CD8-positive, alpha-beta memory T cell (primary cell): ENCODE measurements at places on chromosomes 5 and 9.

DNA sequence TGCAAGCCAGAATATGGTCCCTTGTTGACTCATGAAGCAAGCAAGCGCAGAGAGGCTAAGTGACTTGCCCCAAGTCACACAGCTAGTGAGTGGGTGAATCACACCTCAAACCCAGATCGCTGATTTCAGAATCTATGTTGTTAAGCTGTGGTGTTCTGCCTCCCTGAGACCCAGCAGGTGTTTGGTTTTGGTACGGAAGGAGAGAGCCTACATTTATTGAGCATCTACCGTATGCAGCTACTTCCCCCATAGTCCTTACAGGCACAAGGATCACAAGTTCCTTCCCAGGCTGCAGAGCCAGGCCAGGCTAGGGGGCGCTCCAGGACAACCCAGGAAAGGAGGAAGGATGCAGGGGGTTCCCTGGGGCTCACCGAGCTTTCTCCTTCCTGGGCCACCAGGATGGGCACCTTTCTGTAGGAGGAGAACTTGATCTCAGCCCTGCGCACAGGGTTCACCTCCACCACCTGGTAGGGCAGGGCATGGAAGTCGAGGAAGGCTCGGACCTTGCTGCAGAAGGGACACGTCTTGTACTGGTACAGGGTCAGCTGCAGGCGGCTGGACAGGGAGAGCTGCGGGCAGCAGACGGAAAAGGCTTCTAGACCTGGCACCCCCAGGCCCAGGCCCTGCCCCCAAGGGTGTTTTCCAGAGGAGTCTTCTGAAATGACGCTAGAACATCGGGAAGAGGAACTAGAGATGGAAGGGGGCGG is 2.5 kb downstream of the PTGES2 start:
- H3K4me1 ChIP-seq: peaks cover 35% of the 10 kb centered on the region
- H3K36me3 ChIP-seq: peaks cover 5% of the 10 kb centered on the region
- H3K27me3 ChIP-seq: no peaks in the 10 kb centered on the region
- H3K27ac ChIP-seq: peak overlapping the region; percentile 38

GRCh38 chr5:1127959-1128785 is 16.3 kb upstream of the SLC12A7 start:
- H3K36me3 ChIP-seq: no peaks in the 10 kb centered on the region
- no peaks in the 10 kb centered on the region for H3K4me1 ChIP-seq
- H3K4me3 ChIP-seq: no peak overlapping the region
- DNase-seq: no peak
- H3K27me3 ChIP-seq: no peaks in the 10 kb centered on the region

- no peaks in the 10 kb centered on the region for H3K4me1 ChIP-seq
- no peak for DNase-seq
- no peaks in the 10 kb centered on the region for H3K27me3 ChIP-seq
- no peaks in the 10 kb centered on the region for H3K36me3 ChIP-seq
Measured at GRCh38 chr9:88978034-88978433, 13.2 kb upstream of the S1PR3 start.

GRCh38 chr9:86639899-86640379 is 285.7 kb upstream of the TUT7 start:
- no peaks in the 10 kb centered on the region for H3K4me1 ChIP-seq
- H3K4me3 ChIP-seq: no peak overlapping the region
- H3K27me3 ChIP-seq: no peaks in the 10 kb centered on the region
- no peak for DNase-seq

DNA sequence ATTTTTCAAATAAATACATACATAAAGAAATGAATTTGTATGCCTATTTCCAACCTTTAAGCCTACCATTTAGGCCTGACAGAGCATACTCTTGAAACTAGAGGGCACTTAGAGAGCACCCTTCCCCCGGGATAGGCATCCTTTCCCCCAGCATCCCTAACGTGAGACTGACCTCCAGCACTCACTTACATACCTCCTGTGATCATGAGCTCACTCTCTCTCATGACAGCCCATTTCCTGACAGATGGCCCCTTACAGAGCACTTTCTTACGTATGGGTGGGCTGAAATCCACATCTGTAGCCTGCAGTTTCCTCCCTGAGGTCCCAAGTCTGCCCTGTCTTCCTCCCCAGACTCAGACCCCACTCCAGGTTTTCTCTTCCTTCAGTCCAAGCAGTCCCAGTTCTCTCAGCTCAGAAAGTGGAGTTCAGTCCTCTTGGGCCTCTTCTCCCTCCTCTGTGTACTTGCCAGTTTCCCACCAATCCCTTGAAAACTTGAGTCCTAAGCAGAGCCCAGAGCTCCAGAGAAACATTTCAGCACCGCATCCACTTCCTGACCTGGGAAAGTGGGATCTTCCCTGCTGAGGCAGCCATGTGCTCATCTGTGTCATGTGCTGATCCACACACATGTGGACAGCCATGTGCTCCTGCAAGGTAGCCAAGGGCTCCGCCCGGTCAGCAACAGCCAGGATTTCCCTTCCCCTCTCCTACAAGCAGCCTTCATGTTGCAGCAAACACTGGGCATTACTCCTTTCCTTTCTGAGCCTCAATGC is 2.2 kb upstream of the CDX1 start:
- no peak overlapping the region for H3K4me3 ChIP-seq
- no peaks in the 10 kb centered on the region for H3K4me1 ChIP-seq
- no peak overlapping the region for H3K27ac ChIP-seq
- no peaks in the 10 kb centered on the region for H3K36me3 ChIP-seq
- H3K27me3 ChIP-seq: peaks cover 8% of the 10 kb centered on the region
- DNase-seq: no peak

DNA sequence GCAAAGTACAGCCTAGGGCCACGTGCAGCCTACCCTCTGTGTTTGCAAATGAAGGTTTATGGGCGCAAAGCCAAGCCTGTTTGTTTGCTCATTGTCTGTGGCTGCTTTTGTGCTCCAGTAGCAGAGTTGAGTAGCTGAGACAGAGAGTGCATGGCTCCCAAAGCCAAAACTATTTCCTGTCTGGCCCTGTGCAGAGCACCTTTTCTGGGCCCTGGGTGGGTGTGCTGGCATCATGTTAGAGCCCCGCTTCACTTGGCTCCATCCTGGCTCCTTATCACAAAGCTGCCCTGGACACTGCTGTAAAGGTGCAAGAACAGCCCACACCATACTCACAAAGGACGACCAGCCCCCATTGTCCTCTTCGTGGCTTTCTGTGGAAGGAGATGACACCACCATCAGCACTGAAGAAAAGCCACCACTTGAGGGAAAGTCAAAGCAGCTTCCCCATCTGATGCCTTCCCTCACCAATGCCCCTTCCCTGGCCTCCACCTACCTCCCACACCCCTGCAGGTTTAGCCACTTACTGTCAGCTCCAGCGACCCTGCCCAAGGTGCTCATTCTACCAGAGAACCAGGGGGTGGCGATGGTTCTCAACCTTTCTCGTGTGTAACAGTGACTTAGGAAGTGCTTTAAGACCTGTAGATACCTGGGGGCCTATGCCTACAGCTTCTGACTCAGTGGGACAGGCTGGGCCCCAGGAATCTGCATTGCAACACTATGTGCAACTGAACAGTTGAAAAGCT is 23.4 kb downstream of the LCP2 start:
- no peaks in the 10 kb centered on the region for H3K27me3 ChIP-seq
- H3K4me1 ChIP-seq: peaks cover 92% of the 10 kb centered on the region
- H3K4me3 ChIP-seq: no peak overlapping the region
- peak; percentile 72 for DNase-seq

DNA sequence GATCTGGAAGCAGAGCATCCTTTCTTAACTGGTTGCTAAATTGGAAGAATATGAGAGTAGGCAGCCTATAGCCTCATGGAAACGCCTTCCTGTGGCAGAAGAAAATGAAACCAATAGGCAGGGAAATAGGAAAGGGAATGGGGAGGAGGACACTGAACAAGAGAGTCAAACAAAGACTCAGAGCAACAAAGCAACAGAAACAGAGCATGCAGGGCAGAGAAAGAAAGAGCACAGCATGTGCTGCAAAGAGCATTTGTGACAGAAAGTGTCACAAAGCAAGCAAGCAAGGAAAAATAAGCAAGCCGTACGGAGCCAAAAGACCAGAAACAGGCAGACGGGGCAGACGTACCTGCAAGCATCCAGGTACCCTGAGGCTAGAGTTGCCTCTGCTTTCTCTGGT is 123.1 kb downstream of the RAPGEF6 start:
- H3K4me3 ChIP-seq: no peak overlapping the region
- peaks cover 18% of the 10 kb centered on the region for H3K36me3 ChIP-seq
- H3K27me3 ChIP-seq: no peaks in the 10 kb centered on the region
- no peak for DNase-seq

DNA sequence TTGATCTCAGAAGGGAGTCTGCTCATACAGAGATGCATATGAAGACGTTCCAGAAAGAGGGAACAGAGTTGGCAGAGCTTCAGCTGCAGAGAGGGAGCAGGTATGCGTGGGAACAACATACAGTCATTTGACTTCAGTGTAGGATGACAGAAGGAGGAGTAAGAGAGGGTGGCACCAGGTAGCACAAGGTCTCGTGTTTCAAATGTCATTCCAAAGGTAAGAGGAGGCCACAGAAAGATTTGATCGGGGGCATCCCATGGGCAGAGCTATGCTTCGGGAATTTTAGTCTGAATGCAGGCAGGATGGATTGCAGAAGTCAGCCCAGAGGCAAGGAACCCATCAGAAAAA is 367.1 kb downstream of the CDK5RAP2 start:
- H3K27me3 ChIP-seq: no peaks in the 10 kb centered on the region
- H3K4me1 ChIP-seq: no peaks in the 10 kb centered on the region
- DNase-seq: no peak
- no peaks in the 10 kb centered on the region for H3K36me3 ChIP-seq
- H3K4me3 ChIP-seq: no peak overlapping the region

- H3K36me3 ChIP-seq: no peaks in the 10 kb centered on the region
- no peak overlapping the region for H3K27ac ChIP-seq
- no peak for DNase-seq
- H3K27me3 ChIP-seq: no peaks in the 10 kb centered on the region
- no peak overlapping the region for H3K4me3 ChIP-seq
Measured at GRCh38 chr5:93717162-93717561, 24.2 kb downstream of the POU5F2 start.

GRCh38 chr5:148735301-148735835 is 81.0 kb upstream of the HTR4 start:
- H3K4me3 ChIP-seq: no peak overlapping the region
- no peak for DNase-seq
- no peaks in the 10 kb centered on the region for H3K4me1 ChIP-seq
- H3K27me3 ChIP-seq: no peaks in the 10 kb centered on the region
- no peaks in the 10 kb centered on the region for H3K36me3 ChIP-seq

DNA sequence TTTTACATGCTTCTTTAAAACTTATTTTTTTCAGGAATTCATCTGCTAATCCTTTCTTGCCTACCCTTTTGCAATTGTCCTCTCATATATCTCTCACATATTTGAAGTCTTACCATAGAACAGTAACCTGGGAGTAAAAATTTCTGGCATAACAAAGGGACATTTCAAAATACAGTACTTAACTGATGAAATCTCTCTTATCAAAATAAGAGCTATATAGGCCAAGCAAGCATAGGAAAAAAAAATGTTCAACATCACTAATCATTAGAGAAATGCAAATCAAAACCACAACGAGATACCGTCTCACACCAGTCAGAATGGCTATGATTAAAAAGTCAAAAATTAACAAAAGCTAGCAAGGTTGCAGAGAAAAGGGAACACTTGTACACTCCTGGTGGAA is 2062.7 kb upstream of the CDH6 start:
- H3K4me3 ChIP-seq: no peak overlapping the region
- no peak for DNase-seq
- no peak overlapping the region for H3K27ac ChIP-seq
- no peaks in the 10 kb centered on the region for H3K27me3 ChIP-seq

DNA sequence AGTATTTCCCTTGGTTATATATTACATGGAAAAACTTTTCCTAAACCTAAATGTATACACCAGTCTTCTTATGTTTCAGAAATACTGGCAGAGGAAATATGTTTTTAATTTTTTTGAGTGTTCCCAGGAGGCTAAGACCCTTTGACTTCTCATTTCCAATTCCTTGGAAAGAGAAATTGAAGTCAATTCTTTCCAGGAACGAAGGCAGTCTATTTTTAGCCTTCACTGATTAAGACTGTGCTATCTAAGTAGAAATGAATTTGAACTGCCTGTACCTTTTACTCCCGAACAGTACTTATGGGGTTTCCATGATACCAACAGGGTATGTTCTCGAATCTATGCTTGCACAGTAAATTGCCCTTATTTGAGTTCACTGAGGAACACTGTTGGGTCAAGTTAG is 340.3 kb upstream of the CD180 start:
- no peaks in the 10 kb centered on the region for H3K27me3 ChIP-seq
- no peak overlapping the region for H3K27ac ChIP-seq
- no peak for DNase-seq
- H3K36me3 ChIP-seq: no peaks in the 10 kb centered on the region
- H3K4me1 ChIP-seq: peaks cover 17% of the 10 kb centered on the region

GRCh38 chr5:43631182-43631910 is 28.4 kb downstream of the NNT start:
- H3K27me3 ChIP-seq: no peaks in the 10 kb centered on the region
- no peaks in the 10 kb centered on the region for H3K4me1 ChIP-seq
- H3K27ac ChIP-seq: no peak overlapping the region
- peak; percentile 27 for DNase-seq
- no peak overlapping the region for H3K4me3 ChIP-seq

- peaks cover 14% of the 10 kb centered on the region for H3K36me3 ChIP-seq
- no peaks in the 10 kb centered on the region for H3K27me3 ChIP-seq
- no peak overlapping the region for H3K4me3 ChIP-seq
- no peaks in the 10 kb centered on the region for H3K4me1 ChIP-seq
Measured at GRCh38 chr5:173093606-173094005, 37.5 kb downstream of the CREBRF start.

GRCh38 chr5:72599065-72599433 is 91.8 kb upstream of the ZNF366 start:
- no peak overlapping the region for H3K27ac ChIP-seq
- no peaks in the 10 kb centered on the region for H3K36me3 ChIP-seq
- H3K4me3 ChIP-seq: no peak overlapping the region
- no peaks in the 10 kb centered on the region for H3K27me3 ChIP-seq

DNA sequence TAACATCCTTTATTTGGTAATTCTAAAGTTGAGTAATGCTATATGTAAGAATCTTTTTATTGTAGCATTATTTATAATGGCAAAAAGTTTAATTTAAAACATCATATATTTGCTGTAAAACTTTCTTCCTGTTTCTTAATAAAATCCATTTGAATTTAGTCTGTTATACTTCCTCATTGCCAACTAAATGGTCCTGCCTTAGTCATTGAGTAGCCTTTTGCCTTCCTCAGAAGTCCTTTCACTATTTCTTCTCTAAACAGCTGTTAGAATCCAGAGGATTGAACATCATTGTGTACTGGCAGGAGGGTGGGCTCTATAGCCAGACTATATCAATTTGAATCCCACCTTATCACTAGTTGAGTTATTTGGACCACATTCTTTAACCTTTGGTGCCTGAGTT is 11.0 kb downstream of the SLC44A1 start:
- H3K4me1 ChIP-seq: no peaks in the 10 kb centered on the region
- no peaks in the 10 kb centered on the region for H3K27me3 ChIP-seq
- H3K27ac ChIP-seq: no peak overlapping the region
- no peak overlapping the region for H3K4me3 ChIP-seq
- no peak for DNase-seq

DNA sequence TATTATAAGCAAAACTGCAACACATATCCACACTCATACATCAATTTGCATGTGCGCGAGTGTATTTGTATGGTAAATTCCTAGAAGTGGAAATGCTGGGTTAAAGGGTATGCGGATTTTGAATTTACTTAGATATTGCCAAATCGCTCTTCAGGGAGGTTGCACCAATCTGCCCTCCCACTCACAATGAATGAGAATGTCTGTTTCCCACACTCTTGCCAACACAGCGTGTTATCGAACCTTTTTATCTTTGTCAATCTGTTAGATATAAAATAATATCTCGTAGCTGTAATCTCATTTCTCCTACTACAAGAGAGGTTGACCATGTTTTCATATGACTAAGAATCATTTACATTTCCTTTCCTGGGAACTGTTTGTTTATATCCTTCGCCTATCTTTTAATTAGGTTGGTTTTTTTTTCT is 35.7 kb downstream of the LHX2 start:
- H3K27me3 ChIP-seq: peaks cover 13% of the 10 kb centered on the region
- H3K27ac ChIP-seq: no peak overlapping the region
- H3K36me3 ChIP-seq: no peaks in the 10 kb centered on the region
